ENCODE measurements at places on chromosomes 5 and 9.
A peak's percentile ranks its signal among the peaks of the same experiment; 100 is the strongest.

GRCh38 chr5:86617756-86618576, at the start of gene COX7C:
Gene COX7C (plus strand): TSS chr5:86617941. CDS start chr5:86618056, 115 bp downstream.
- DNase-seq = peak; percentile 89

DNA sequence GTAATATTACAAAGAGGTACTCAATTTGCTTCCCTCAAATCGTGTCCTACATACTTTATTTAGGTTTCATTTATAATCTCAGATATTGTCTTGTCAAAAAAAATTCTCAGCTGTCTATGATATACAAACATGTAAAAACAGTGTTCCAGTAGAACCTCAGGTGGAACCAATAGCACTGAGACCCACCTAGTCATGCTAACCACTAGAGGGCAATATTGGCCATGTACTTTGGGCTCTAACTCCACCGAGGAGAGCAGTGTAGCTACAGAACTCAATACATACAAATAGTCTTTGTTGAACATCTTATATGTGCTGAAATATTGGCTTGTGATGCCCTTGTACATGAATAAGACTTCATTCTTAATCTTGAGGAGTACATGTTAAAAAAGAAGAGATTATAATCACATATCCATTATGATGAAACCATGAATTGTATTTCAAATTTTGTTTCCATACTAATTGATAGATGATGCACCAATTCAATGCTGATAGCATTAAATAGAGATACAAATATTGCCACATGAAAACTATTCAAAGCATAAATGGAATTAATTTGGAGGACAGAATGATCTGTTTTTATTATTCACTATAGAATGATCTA, 71.2 kb upstream of the CNTLN start:
- DNase-seq = no peak

DNA sequence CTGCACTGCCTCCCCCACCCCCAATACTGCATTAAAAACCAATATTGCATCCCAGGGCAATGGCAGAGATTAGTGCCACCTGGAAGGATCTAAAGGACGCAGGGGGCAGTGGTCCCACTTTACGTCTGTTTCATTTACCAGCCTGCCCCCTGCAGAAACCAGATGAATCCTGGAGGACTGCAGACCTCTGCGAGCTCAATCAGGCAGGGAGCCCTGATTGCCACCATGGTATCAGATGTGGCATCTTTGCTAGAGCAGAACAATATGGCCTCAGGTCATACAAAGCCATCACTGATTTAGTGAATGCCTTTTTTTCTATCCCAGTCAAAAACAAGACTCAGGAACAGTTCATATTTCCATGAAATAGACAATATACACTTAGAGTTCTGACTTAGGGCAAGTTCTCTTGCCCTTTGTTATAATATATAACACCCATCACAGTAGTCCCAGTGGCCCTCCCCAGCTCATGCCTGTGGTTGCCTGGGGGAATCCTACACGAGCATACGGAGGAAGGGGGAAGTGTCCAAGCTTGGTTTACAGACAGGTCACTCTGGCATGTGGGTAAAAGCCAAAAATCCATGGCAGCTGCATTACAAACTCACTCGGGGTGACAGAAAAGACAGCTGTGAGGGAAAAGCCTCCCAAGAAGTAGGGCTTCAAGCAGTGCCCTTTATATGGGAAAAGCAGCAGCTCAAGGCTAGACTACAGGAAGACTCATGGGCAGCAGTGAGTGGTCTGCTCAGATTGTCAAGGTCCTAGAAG, 85.1 kb downstream of the MED27 start:
- DNase-seq = no peak

DNA sequence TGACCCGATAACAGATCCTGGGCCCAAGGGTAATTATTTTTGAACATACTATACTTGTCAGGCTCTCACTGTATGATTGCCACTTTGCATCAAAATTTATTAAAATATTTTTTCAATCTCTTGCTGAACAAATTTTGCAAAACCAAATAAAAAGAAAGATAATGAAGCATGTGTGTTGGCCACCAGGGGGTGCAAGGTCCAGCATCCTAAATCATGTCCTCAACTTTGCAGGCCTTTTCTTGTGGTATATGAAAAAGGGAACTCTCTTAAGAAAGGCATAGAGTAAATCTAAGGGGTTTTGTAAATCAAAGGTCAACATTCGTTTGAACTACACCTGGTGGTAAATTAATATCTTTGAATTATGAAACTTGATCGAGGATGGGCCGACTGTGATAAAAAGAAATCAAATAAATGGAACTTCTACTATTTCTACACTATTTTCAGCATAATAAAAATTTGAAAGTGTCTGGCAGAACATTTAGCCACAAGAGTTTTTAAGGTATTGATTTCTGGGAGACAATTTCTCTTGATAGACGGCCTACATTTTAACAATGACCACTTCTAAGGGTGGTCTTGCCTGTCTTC, 676.5 kb downstream of the DMRTA1 start:
- peak; percentile 66 for DNase-seq

GRCh38 chr5:134527156-134527960, 1.9 kb downstream of the JADE2 start:
- DNase-seq = peak; percentile 87

GRCh38 chr5:36070687-36071571, 4.2 kb upstream of the UGT3A2 start:
- DNase-seq = no peak

DNA sequence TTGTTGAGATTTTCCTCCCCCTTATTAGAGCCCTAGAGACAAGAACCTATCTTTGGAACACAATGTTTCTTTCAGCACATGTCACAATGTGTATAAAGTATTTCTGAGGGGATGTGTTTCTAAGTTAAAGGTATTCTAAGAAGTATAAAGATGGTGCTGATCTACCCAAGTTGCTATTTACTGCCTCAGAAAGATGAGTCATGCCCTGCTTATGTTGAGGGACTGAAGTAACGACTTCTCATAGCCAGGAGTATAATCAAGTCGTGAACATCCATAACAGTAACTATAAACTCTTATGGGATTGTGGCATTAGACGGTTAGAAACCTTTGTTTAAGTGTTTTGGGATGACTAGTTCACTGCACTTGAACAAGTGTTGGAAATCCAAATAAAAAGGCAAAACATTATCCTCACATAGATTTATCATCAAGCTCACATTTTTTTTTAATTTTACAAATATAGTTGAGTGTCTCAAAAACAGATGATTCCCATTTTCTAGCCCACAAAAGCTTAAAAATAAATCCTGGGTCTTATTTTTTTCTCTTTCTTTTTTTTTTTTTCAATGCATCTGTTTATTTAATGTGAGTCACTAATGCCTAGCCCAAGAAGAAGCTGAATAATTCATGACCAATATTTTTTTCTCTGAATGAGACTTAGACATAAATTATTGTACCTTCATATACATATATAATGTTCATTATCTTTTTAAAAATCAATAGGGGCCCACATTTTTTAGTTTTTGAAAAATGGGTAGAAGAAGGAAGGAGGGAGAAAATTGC, 12.2 kb upstream of the TMEM252 start:
- no peak for DNase-seq

DNA sequence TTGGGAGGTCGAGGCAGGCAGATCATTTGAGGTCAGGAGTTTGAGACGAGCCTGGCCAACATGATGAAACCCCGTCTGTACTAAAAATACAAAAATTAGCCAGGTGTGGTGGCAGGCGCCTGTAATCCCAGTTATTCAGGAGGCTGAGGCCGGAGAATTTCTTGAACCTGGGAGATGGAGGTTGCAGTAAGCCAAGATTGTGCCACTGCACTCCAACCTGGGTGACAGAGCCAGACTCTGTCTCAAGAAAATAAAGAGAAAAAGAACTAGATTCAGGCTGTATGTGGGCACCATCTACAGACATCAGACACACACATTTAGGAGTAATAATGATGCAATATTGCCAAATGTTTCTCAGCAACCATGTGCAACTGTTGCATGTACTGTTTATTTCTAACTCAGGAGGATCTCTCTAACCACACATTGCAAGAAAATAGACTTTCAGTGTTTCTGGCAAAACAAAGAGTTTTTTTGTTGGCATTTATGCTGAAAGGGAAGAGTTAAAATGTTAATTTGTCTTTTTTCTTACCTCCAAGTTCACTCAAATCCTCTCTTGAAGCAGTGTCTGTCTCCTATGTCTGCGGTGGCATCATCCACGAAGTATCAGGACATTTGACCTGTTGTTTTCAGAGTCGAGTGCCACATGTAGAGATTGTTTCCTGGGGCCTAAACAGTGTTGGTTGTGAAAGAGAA, 5.1 kb upstream of the ORM1 start:
- no peak for DNase-seq

GRCh38 chr9:72185561-72185960, 36.3 kb downstream of the GDA start:
- no peak for DNase-seq

DNA sequence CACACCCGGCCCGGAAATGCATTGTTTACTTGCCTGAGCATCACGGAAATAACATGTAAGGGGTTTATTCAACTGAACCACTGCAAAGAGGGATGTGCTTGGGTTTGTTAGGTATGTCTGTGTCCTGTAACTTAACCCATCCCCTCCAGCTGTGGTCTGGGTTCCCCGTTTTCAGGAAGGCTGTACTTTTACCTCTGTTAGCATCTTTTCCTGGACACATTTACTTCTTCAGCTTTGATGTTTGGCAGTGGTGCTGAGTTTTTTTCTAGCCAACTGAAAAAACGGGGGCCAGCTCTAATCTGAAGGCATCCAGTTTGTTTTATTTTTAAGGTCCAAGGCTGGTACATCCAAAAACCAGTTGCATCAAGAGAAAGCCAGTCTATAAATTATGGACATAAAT, 561.8 kb downstream of the BNC2 start:
- DNase-seq = peak; percentile 48

- DNase-seq = no peak
Observed at GRCh38 chr9:5578698-5579085, 50.2 kb upstream of the RIC1 start.

- DNase-seq = no peak
Observed at GRCh38 chr9:26264709-26265601, 586.7 kb upstream of the TUSC1 start.

DNA sequence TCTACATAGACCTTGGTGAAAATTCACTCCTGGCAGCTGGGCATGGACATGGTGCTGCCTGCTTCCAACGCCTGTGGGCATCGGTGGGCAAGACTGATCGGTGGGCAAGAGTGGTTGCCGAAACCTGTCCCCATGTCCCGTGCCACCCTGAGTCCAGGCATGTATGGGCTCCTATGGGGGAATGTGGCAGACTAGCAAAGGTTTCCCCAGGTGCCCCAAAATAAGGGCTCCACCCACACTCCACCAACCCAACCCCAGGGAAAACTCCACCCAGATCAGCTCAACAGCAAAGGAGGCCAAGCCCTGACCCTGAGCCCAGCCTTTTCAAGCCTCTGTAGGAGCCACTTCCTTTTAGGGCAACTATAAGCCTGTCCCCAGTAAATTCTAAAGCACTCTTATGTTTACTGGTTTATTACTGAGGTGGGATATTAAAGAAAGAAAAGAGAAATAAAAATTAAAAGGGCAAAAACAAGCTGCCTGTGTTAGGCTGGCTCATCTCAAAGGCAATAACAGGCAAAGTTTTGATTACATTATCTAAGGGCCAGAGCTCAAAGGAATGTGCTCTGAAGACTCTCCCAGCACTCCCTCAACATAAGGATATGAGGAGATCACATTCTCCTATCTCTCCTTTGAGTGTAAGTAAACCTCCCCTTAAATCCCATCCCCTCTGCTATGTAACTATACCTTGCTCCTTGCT, 8.9 kb upstream of the SPATA31E1 start:
- no peak for DNase-seq

DNA sequence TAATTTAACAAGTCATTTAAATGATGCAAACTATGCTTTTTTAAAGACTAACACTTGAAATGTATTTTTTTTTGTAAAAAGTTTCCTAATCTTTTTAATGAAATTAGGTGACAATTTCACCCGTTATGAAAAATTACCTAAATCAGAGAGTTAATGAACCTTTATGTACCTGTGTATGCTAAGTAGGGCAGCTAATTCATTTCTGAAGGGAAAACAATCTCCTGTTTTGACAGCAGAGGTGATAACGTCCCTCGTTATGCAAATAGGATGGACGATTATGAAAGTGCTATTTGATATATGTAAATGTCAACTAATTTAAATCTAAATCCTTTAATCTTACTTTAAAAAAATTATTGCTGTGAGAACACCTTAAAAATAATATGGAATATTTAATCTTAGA, 58.8 kb downstream of the MEF2C start:
- no peak for DNase-seq

- no peak for DNase-seq
Observed at GRCh38 chr9:88979791-88980190, 11.5 kb upstream of the S1PR3 start.

DNA sequence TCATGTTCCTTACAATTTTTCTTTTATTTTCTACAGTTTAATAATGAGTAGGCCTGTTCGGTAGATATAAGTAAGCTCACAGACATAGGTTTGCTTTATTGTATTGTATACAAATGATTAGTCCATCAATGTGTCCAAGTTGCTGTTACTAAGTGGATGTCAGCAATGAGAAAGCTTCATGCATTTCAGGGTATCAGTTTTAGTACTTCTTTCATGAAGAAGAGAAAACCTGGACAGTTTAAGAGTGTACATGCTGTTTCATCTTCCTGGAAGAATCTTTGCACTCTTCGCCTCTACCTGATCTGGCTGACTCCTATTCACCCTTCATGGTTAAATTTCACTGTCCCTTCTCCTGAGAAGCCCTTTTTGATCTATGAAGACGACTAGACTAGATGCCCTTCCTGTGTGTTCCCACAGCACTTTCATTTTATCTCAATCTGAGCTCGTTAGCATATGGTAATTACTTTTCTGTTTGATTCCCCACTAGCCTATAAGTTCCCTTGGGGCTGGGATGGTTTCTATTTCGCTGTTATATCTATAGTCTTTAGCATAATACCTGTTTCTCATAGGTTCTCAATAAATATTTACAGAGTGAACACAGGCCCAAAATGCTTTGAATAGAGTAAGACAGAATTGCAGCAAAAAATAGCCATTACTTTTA, 70.7 kb downstream of the CETN3 start:
- DNase-seq = no peak

DNA sequence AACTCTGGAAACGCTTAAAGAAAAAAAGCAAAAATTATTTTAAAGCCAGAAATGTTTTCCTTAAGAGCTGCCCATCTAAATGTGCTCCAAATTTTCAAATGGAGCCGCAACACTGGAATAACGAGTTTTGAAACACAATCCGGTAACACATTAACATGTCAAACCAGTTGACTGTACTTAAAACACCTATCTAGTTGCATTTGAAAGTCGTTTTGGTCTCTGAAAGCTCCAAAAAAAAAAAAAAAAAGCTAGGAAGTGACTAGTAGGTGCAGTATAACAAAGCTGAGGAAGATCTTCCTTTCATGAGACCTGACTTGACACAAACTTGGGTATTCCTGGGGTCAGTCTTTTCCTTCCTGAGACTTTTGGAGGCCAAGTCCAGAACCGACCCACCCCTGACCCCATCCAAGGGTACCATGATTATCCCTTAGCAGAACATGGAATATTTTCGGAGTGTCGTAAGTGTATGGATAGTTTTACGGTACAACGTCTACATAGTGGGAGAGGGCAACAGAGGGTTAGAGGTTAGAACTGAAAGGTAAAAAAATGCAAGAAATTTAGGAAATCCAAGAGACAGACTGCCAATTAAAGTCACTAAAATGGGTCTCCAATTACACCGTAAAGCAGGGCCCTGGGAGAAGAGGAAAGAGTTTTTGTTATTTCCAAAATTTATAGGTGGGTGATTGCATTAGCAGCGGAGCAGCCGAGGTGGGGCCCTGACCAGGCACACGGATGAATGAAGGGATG, 812 bp downstream of the CETN3 start:
- no peak for DNase-seq

All from left forelimb (tissue), 1 donor.